Aorta (tissue), 5 donors: ENCODE measurements at places on chromosomes 7 and 10.

GRCh38 chr10:32943395-32943794 is 14.6 kb downstream of the ITGB1 start:
- DNase-seq: no peak
- H3K4me1 ChIP-seq: peaks cover 24% of the 10 kb centered on the region
- no peaks in the 10 kb centered on the region for H3K27me3 ChIP-seq
- H3K4me3 ChIP-seq: no peak overlapping the region

GRCh38 chr10:110137142-110137545 is 70.3 kb upstream of the MXI1 start:
- DNase-seq: no peak
- H3K36me3 ChIP-seq: no peaks in the 10 kb centered on the region
- H3K4me1 ChIP-seq: no peaks in the 10 kb centered on the region
- H3K27me3 ChIP-seq: no peaks in the 10 kb centered on the region

DNA sequence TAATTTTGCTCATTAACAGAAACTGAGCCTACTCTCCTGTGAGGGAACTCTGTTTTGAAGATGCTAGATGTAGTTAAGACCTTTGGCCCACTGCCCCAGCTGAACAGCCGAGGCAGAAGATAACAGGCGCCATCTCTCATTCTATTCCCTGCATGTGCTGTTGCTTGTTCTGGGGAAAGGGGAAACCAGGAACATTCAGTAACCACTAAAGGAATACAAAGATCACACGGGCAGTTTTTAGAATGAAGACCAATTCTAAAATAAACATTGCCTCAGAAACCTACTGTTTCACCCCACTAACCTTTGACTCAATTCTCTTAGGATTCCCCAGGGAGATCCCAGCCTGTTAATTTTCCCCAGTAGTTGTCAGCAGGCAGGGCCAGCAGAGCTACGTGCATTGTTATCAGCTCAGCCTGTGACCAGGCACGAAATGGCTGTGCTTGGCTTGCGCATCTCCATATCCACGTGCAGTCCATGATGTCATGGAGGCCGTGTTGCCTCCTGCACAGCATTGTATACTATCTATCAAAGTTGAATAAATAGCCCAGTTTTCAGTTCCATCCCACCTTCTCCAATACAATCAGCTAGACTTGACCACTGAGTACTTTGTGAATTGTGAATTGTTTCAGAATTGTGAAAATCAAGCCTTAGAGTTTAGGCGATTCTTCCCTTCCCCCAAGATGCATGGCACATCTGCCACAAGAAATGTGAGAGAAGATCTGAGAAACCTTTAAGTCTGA is 36.0 kb downstream of the ANK3 start:
- no peaks in the 10 kb centered on the region for H3K36me3 ChIP-seq
- peaks cover 2% of the 10 kb centered on the region for H3K4me1 ChIP-seq
- H3K27me3 ChIP-seq: no peaks in the 10 kb centered on the region

GRCh38 chr7:96236198-96237039 is 85.5 kb downstream of the SLC25A13 start:
- no peak overlapping the region for H3K4me3 ChIP-seq
- H3K4me1 ChIP-seq: peaks cover 5% of the 10 kb centered on the region
- no peaks in the 10 kb centered on the region for H3K27me3 ChIP-seq
- peak overlapping the region; percentile 56 for H3K27ac ChIP-seq
- no peaks in the 10 kb centered on the region for H3K36me3 ChIP-seq
- DNase-seq: no peak

- H3K36me3 ChIP-seq: no peaks in the 10 kb centered on the region
- no peaks in the 10 kb centered on the region for H3K27me3 ChIP-seq
- no peak for DNase-seq
- H3K4me3 ChIP-seq: no peak overlapping the region
Observed at GRCh38 chr7:119228482-119228881, 1004.0 kb downstream of the ANKRD7 start.

DNA sequence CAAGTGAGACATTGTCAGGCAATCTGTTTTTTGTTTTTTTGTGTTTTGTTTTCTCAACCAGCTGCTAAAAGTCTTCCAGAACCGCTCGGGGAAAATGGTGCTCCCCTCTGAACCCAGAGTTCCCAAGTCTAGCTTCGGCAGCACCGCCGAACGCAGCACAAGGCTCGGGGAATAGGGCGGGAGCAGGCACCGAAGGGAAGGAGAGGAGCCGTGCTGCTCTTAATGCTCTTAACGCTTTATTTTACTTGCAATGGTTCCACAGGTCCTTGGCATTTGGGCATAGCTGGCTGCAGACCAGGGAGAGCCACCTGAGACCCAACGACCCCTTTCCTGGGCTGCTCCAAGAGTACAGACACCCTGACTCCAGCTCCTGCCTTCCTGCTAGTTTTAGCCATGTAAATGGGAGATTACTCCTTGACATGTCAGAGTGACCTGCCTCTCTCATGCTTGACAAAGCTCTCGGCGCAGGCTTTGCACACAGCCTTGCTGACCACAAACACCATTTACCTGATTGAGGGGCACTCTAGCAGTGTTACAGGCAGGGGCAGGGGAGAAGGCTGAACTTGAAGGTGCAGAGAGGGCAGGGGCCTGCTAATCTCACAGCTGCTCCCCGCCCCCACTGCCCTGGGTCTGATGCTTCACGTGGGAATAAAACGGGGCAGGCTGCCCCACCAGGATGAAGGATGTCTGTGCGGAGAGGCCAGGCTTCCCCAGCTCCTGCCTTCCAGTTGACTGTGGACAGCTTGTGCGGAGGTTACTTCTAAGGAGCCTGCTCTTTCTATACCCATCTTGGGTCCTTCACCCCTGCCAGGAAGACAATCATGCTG is 58.6 kb upstream of the EFCAB10 start:
- peaks cover 6% of the 10 kb centered on the region for H3K36me3 ChIP-seq
- no peak overlapping the region for H3K27ac ChIP-seq
- H3K4me3 ChIP-seq: no peak overlapping the region
- no peaks in the 10 kb centered on the region for H3K4me1 ChIP-seq
- no peak for DNase-seq

GRCh38 chr7:82446897-82447296 is 3.3 kb upstream of the CACNA2D1 start:
- no peaks in the 10 kb centered on the region for H3K4me1 ChIP-seq
- H3K27me3 ChIP-seq: no peaks in the 10 kb centered on the region
- no peak overlapping the region for H3K27ac ChIP-seq
- no peak for DNase-seq

- no peak overlapping the region for H3K4me3 ChIP-seq
- H3K36me3 ChIP-seq: no peaks in the 10 kb centered on the region
- H3K4me1 ChIP-seq: no peaks in the 10 kb centered on the region
- H3K27ac ChIP-seq: no peak overlapping the region
Observed at GRCh38 chr10:58104351-58104751, 163.3 kb downstream of the IPMK start.

- no peak overlapping the region for H3K4me3 ChIP-seq
- H3K27ac ChIP-seq: no peak overlapping the region
- DNase-seq: peak; percentile 34
- H3K4me1 ChIP-seq: peaks cover 3% of the 10 kb centered on the region
Observed at GRCh38 chr10:78413076-78414055, 379.7 kb downstream of the RPS24 start.

GRCh38 chr7:108479118-108479517 is 22.9 kb upstream of the NRCAM start:
- H3K27ac ChIP-seq: no peak overlapping the region
- H3K4me1 ChIP-seq: no peaks in the 10 kb centered on the region
- H3K4me3 ChIP-seq: no peak overlapping the region
